Stomach (tissue), 19 donors: ENCODE measurements at places on chromosomes 6 and 20. TPM values are rescaled to one million over a fixed set of nuclear protein-coding genes. Genes with fewer than 3 reads are reported as not detected.

DNA sequence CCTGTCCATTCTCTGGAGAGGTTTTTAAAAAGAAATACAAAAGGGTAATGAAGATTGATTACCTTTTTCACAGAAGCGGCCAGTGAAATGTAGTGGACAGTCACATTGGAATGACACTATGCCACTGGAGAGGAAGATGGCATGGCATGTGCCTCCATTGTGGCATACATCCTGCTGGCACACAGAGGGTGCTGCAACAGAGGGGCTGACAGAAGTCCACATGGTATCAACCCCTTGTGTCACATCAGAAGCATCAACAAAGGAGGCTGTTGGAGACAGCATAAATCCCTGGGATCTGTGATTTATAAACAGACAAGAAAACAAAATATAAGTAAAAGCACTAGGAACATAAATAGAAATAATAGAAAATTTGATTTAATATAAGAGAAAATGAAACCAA is 594.9 kb downstream of the PHF3 start:
- H3K36me3 ChIP-seq, result no peaks in the 10 kb centered on the region
- DNase-seq, result no peak
- no peak overlapping the region for H3K27ac ChIP-seq
- no peak overlapping the region for H3K4me3 ChIP-seq
- H3K4me1 ChIP-seq, result no peaks in the 10 kb centered on the region
- no peaks in the 10 kb centered on the region for H3K27me3 ChIP-seq

CITED2 gene
- 102 TPM for total RNA-seq

MYLK4 gene
- total RNA-seq, result not detected

GRCh38 chr6:7914311-7914710 is 3.7 kb upstream of the TXNDC5 start:
- no peak overlapping the region for H3K27ac ChIP-seq
- H3K4me3 ChIP-seq, result no peak overlapping the region
- DNase-seq, result no peak
- no peaks in the 10 kb centered on the region for H3K36me3 ChIP-seq
